Stimulated activated CD4-positive, alpha-beta T cell treated with anti-CD3 and anti-CD28 coated beads, Interleukin-1b, Interleukin-23, amount 100 ng/mL, for 1 hour (primary cell): ENCODE measurements at places on chromosomes 2 and 18.

GRCh38 chr2:201908901-201909300 is 102.6 kb downstream of the CDK15 start:
- no peak for DNase-seq

- no peak for DNase-seq
Measured at GRCh38 chr2:10057231-10058107, 14.1 kb downstream of the KLF11 start.

DNA sequence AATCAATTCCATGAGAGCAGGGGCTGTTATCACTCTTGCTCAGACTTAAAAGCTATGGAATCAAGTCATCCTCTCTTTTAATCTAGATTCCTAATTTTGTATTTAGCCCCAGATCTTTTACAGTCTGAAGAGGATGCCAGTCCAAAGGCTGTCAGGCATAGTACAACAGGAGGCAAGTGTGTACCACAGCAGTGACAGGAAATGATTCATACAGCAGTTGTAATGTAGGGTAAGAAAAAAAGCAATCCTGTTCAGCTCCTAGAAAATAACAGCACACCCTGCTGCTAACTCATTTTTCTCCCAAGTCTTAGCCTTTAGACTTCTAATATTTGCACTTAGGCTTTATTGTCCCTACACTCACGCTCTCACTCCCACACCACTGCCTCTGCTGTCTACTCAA is 127.8 kb upstream of the SYT4 start:
- no peak for DNase-seq

GRCh38 chr2:84906108-84906899 is 848 bp downstream of the TMSB10 start:
- DNase-seq, result no peak

DNA sequence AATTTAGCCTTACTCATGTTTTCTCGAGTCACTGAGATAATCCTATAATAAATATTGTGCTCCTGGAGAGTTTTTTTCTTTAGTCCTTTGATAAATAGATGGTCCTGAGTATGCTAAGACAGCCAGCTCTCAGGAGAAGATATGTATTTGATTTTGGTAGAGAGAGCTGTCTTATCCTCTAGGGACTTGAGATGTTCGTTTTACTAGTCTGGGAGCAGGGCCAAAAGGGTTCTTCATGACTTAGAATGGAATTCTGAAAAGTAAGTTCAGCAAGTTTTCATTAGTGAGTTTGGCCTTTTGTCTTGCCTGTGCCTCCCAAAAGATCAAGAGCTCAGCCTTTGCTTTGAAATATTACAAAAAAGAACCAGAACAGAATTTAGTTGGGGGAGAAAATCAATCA is 246.7 kb downstream of the BABAM2 start:
- DNase-seq, result no peak

- DNase-seq, result no peak
Measured at GRCh38 chr2:23803965-23804542, 122.9 kb downstream of the ATAD2B start.

- no peak for DNase-seq
Measured at GRCh38 chr2:239666855-239667376, 266.1 kb upstream of the HDAC4 start.

- no peak for DNase-seq
Measured at GRCh38 chr2:241788572-241788971, 11.9 kb downstream of the GAL3ST2 start.

DNA sequence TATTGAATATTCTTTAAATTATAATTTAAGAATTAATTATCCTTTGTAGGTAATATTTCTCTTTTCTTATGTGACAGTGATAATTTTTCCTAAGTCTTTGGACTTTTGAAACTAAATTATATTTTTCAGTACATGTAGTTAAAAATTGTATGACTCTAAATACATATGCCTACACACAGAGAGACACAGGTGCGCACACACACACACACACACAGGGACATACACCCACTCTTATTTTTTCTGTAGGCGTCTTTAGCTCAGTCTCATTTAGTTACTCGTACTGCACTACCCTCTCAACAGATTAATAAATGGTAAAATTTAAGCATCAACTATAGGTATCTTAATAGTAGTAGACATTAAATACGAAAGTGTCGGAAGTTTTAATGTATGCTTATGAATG is 56.1 kb downstream of the ZNF236 start:
- DNase-seq, result no peak

GRCh38 chr2:134392442-134393074 is 138.7 kb downstream of the MGAT5 start:
- no peak for DNase-seq

GRCh38 chr2:41967476-41968181 is 80.2 kb upstream of the PKDCC start:
- no peak for DNase-seq

GRCh38 chr18:70659036-70659925 is 370.4 kb downstream of the SOCS6 start:
- peak; percentile 10 for DNase-seq

GRCh38 chr2:162013514-162014475 is 60.2 kb downstream of the DPP4 start:
- no peak for DNase-seq

GRCh38 chr2:231411831-231412617 is 16.5 kb downstream of the B3GNT7 start:
- no peak for DNase-seq

- DNase-seq, result no peak
Measured at GRCh38 chr2:187867165-187867564, 312.9 kb upstream of the TFPI start.

GRCh38 chr2:28904802-28905457 is 10.5 kb downstream of the WDR43 start:
- no peak for DNase-seq

DNA sequence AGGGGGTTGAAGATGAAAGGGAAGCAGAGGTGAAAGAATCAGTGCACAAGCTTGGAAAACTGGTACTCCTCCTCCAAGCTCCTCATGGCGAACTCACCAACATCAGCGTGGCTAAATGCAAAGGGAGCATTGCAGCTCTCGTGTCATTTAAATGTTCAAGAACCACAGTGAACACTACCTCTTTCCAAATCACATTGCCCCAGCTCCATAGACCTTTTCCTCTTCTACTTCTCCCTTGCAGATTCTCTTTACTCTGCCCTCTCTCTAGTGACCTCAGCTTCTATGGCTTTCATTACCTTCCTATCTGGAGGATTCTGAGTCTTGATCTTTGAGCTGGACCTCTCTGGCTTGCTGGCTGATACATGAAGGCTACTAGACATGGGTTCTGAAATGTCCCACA is 14.3 kb downstream of the EPB41L3 start:
- no peak for DNase-seq

- no peak for DNase-seq
Measured at GRCh38 chr2:37720533-37721200, 49.2 kb upstream of the CDC42EP3 start.

- DNase-seq, result peak; percentile 39
Measured at GRCh38 chr2:54558188-54559005, 102.3 kb downstream of the SPTBN1 start.

GRCh38 chr18:61980355-61980754 is 87.5 kb upstream of the RNF152 start:
- no peak for DNase-seq

GRCh38 chr2:14654835-14655282 is 22.3 kb downstream of the LRATD1 start:
- no peak for DNase-seq

- no peak for DNase-seq
Measured at GRCh38 chr2:165277295-165277694, 38.1 kb downstream of the SCN2A start.

DNA sequence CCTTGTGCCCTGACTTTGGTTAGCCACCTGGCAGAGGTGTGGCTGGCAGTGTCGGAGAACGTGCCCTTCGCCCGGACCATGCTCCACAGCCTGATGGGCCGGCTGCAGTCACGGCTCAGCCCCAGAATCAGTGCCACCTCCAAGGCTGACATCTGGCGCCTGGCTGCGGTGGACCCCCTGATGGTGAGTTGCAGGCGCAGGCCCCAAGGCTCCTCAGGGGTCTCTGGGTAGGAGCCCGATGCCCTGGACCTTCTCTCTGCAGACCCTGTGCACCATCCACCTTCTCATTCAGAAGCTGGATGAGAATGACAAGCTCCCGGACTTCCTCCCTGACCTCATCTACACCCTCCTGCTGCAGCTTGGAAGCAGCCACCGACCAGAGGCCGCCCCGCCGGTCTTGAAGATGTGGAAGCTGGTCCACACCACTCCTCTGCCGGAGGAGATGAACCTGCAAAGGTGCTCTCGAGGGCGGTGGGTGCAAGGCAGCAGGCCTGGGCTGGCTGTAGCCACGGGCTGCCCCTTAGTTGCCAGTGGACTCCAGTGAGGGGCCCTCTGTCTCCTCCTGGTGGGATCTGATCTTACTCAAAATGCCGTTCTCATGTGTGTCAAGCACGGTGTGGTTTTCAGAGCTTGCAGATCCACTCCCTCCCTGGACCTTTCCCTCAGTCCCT is 32.1 kb downstream of the HJURP start:
- DNase-seq, result no peak

DNA sequence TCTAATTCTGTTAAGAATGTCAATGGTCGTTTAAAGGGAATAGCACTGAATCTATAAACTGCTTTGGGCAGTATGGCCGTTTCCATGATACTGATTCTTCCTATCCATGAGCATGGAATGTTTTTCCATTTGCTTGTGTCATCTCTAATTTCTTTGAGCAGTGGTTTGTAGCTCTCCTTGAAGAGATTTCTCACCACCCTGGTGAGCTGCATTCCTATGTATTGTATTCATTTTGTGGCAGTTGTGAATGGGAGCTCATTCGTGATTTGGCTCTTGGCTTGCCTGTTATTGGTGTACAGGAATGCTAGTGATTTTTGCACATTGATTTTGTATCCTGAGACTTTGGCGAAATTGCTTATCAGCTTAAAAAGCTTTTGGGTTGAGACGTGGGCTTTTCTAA is 38.3 kb upstream of the WDR75 start:
- no peak for DNase-seq

DNA sequence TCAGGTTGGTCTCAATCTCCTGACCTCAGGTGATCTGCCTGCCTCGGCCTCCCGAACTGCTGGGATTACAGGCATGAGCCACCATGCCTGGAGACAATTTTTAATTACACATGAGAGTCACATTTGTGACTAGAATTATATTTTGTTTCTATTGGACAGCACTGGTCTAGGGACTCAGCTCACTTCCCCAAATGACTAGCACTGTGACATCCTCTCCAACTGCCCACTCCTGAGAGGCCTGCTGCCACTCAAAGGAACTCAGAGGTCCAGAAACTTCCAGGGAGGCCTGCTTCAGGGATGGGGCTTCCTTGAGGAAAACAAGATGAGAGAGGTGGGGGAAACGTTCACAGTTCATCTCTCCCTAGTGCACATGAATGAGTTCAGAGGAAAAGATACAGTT is 29.5 kb downstream of the TMEM163 start:
- no peak for DNase-seq

DNA sequence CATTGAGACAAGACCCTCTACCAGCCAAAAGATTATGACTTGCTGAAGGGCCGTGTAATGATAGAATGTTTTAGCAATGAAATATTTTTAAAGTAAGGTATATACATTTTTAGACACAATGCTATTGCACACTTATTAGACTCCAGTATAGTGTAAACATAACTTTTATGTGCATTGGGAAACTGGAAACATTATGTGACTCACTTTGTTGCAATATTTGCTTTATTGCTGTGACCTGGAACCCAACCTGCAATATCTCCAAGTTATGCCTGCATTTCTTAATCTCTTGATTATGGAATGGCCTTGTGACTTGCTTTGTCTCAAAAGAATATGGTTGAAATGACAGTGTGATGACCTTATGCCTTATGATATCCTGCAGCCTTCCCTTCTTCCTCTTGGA is 502.0 kb downstream of the EPHA4 start:
- DNase-seq, result no peak

- DNase-seq, result no peak
Measured at GRCh38 chr2:47896450-47896968, 9.8 kb downstream of the FBXO11 start.

GRCh38 chr2:101678379-101678778 is 19.1 kb upstream of the MAP4K4 start:
- DNase-seq, result no peak

- no peak for DNase-seq
Measured at GRCh38 chr18:11946756-11947155, 34.6 kb upstream of the IMPA2 start.

GRCh38 chr2:1675633-1676032 is 68.7 kb downstream of the PXDN start:
- no peak for DNase-seq

DNA sequence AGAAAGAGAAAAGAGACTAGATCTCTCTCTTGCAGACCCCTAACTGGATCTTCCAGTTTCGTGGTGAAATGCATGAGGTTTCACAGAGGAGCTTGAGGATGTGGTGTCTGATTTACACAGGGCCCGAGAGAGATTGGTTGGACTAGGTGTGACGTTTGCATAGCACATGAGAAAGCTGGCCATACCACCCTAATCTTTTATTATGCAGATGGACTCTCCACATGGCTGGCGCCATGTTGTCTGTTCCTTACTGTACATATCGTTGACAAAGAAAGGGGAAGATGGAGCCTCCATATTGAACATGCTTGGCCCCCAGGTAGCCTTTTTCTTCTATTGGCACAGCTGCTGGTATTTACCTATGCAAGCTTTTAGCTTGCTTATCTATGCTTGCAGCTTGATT is 27.5 kb upstream of the PGAP1 start:
- DNase-seq, result no peak

GRCh38 chr2:106032676-106033075 is 161.4 kb downstream of the UXS1 start:
- DNase-seq, result no peak

DNA sequence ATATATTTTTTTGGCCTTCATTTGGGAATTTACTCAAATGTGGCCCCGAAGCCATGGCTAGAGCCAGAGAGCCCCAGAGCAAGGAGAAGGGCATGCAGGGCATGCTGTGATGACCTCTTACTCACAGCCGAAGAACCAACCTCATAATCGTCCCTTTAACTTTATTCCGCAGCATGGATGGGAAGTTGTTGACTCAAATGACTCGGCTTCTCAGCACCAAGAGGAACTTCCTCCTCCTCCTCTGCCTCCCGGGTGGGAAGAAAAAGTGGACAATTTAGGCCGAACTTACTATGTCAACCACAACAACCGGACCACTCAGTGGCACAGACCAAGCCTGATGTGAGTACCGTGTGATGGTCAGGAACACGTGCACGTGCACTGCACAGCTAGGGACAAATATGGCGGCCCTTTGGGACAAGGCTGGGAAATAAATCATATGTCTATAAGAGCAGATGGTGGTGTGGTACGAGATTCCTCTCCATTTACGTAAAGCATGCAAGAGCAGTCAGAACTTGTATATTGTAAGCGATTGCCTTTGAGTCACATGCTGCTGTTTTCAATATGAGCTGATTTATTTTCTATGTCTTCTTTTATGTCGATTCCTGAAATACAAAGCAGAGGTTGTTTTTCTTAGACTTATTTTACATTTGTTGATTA is 280.9 kb downstream of the NEDD4L start:
- no peak for DNase-seq
